ENCODE measurements at places on chromosomes 1 and 21.

GRCh38 chr1:111649648-111650047 lies 30.1 kb downstream of the RAP1A start:
- DNase-seq, result no peak

DNA sequence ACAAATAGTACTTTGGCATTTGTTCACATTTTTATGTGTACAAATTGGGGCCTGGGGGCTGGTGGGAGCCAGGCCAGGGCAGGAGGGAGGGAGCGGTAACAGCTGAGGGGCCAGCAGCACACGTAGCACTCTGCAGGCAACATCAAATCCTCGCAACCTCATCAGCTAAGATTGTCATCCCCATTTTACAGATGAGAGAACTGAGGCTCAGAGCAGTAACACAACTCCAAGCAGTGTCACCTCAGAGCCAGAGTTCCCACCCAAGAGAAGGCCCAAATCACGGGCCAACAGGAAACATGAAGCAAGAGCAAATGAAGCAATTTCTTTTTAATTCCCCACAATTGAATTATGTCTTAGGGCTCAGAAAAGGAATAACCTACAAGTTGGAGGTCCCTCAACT lies 14.1 kb downstream of the IFFO2 start:
- no peak for DNase-seq

DNA sequence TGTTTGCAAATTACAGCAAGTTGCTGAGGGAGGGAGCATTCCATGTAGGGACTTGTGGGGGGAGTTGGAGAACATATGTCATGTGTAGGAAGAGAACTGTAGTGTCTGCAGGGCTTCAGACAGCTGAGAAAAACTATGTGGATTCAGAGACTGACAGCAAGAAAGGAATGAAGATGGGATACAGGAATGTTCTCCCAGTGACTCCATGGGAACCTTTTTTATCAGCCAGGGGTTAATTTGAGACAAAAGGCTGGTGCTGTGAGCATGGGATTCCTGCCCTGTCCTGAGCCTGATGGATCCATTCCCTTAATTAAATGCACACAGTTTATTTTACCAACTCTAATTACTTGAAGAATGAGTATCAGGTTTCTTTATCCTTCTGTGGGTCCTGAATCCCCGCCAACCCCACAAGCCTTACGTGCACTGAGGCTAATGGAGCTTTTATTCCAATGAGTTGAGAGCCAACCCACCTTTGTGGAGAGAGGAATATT lies 26.5 kb upstream of the PLXNA2 start:
- DNase-seq, result no peak

GRCh38 chr1:24751833-24752232 lies 6.6 kb downstream of the CLIC4 start:
- DNase-seq, result no peak

- DNase-seq, result no peak
These were observed 811 bp downstream of the EXO1 start for GRCh38 chr1:241848686-241849344.

DNA sequence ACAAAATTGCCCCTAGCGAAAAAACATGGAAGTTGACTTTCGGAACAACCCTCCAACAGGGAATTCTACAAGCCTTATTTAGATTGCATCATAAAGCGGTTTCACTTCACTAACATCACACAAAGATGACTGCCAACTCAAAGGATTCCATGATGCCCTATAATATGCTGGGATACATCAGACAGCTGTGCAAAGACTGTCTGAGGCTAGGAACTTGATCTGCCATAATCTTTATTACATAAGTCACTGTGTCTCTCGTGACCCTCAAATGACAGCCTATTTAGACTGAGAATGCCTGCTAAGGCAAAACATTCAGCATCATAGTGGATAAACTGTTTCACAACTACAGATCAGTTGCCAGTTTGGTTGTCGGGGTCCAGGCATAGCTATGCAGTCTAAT lies 23.8 kb downstream of the FH start:
- DNase-seq, result no peak

DNA sequence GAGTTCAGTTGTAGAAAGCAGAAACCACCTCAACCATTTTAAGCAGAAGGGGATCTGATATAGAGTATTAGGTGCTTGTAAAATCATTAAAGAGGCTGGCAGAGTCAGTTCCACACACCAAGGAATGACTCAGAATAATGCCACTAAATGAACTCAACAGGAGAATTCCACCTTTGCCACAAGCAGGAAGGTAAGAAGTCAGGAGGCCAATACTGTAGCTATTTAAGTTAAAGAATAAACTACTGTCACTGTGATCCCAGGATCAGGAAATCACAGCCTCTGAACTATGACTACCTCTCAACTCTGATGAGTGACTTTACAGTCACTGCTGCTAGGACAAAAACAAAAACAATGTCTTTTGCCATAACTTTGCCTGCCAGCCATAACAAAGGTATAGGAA lies 52.5 kb upstream of the PRMT6 start:
- no peak for DNase-seq

GRCh38 chr1:29830383-29830782 lies 594.1 kb downstream of the PTPRU start:
- no peak for DNase-seq

DNA sequence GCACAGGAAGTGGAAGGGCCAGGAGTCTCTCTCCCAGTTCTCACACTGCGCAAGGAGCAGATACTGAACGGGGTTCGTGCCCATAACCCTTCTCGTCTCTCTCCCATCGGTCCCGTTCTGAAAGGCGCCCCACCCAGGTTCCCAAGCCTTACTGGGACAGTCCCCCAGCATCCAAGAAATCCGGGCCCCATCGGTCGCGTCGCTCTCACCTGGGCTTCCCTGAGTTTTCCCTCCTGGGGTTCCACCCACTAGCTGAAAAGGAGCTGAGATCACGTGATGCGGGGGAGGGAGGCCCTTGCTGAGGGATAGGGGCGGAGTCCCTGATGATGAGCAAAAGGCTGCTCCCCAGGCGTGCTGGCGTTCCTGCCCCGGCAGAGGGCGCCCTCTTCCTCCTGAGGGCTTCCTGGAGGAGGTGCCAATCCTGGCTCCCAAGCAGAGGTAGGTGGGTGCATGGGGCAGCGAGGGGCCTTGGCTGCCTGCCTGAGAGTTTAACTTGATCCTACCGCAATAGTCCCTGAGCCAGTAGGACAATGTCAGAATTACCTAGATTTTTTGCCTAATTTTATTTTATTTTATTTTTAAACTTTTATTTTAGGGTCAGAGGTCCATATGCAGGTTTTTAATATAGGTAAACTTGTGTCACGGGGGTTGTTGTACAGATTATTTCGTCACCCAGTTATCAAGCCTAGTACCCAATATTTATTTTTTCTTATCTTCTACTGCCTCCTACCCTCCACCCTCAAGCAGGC lies at the start of gene SPOCD1:
TSS of gene SPOCD1 (minus strand) at position 271 of the 749 bp plus-strand sequence. CDS start 689 bp downstream, outside the sequence.
- peak; percentile 83 for DNase-seq

DNA sequence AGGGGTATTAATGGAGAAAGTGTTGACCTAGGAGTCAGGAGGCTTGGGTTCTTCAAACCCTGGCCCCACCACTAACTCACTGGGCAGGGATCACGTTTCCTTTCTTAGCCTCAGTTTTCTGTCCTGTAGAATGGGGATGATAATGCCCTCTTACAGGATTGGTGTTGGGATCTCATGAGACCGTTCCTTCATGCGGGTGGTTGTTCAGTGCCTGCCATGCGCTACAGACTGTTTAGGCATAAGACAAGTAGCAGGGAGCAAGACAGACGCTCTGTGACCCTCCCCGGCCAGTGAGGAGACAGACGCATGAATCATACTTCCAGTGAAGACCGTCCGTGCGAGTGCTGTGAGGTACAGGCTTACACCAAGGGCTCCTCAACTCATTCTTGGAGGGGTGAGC lies 81.7 kb downstream of the MAN1C1 start:
- DNase-seq, result no peak

GRCh38 chr1:17075470-17076255 lies 21.8 kb upstream of the SDHB start:
- peak; percentile 63 for DNase-seq

GRCh38 chr1:34681480-34682451 lies 73.1 kb upstream of the GJB5 start:
- DNase-seq, result peak; percentile 50

- no peak for DNase-seq
These were observed 66.7 kb downstream of the GPATCH2 start for GRCh38 chr1:217564207-217564606.

GRCh38 chr1:14071581-14071980 lies 371.6 kb downstream of the PRDM2 start:
- no peak for DNase-seq

- no peak for DNase-seq
These were observed 73.1 kb upstream of the SCCPDH start for GRCh38 chr1:246651012-246651695.

DNA sequence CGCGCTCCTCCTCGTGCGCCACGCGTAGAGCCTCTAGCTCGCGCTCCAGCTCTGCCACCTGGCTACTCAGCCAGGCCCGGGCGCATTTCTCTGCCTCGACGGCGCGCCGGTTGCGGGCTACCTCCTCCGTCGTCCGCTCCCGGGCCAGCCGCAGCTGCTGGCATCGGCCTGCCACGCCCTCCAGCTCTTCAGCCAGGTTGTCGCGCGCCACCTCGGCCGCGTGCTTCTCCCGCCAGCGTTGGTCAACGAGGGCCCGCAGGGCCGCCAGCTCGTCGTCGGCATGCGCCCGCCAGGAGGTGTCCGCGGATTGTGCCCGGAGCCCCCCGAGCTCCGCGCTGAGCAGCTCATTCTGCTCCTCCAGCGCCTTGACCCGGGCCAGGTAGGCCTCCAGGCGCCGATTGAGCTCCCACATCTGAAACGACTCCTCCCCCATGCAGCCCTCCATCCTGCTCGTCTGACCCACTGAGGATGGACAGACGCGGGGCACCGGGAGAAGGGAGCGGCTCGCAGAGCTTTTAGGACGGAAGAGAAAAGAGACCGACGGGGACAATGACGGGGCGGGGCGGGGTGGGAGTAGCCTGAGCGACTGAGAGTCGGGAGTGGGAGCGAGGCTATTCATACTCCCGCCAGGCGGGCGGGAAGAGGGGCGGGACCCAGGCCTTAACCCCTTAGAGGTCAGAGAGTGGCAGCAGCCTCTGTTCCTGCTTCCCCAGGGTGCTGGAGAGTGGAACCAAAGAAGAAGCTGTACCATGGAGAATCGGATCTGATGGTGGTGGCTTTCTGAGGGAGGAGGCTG lies at the start of gene NES:
TSS of gene NES (minus strand) at position 588 of the 796 bp plus-strand sequence. CDS start at position 445, 143 bp downstream.
- no peak for DNase-seq

GRCh38 chr1:173507205-173507846 lies 30.2 kb downstream of the PRDX6 start:
- no peak for DNase-seq

GRCh38 chr1:246106342-246106763 lies 400.7 kb downstream of the SMYD3 start:
- no peak for DNase-seq

DNA sequence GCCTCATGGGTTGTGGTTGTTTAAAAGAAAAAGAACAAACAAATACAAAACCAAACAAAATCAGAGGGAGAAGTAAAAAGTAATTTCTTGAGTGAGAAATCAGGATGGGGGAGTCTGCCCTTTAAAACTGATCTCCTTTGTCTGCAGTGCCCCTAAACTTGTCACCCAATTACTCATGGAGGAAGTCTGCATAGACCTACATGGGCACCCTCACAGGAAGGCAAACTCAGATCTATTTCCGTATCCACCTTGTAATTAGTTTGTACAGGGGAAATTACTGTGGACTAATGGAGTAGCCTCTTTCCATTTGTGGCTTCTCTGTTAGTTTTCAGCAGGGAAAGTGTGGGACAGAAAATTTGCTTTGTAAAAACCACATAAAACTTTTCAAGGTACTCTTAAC lies 600.4 kb downstream of the ADGRL2 start:
- no peak for DNase-seq

GRCh38 chr21:43331962-43332828 lies 94.7 kb downstream of the SIK1 start:
- no peak for DNase-seq

- DNase-seq, result no peak
These were observed 21.6 kb downstream of the METTL13 start for GRCh38 chr1:171803045-171803444.

- no peak for DNase-seq
These were observed 29.6 kb downstream of the VANGL1 start for GRCh38 chr1:115671176-115671934.

GRCh38 chr1:154559466-154560044 lies 1.1 kb upstream of the UBE2Q1 start:
- DNase-seq, result peak; percentile 80

DNA sequence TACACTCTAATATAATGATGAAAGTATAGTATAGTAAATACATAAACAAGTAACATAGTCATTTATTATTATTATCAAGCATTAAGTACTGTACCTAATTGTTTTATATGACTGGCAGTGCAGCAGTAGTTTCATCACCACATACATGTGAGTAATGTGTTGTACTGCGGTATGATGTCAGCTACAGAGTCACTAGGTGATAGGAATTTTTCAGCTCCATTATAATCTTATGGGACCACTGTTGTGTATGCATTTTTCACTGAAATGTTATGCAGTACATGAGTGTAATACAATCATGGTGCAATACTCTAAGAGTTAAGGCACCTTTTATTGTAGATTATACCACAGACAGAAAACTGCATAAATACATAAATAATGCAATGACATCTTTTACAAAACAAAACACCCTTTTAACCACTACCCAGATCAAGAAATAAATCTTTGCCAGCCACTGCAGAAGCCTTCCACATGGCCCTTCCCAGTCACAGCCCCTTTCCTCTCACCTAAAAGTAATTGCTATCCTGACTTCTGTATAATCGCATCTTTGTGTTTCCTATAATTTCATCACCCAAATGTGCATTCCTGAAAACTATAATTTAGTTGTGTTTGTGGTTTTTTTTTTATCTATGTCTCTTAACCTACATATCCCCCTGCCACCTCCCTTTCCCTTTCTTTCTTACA lies 16.3 kb downstream of the ABCD3 start:
- no peak for DNase-seq
